ENCODE measurements at places on chromosomes 11 and 22. TPM values are rescaled to one million over a fixed set of nuclear protein-coding genes. Genes with fewer than 3 reads are reported as not detected.

GRCh38 chr11:2748061-2748813 is 48.4 kb upstream of the KCNQ1OT1 start:
- DNase-seq: no peak

DNA sequence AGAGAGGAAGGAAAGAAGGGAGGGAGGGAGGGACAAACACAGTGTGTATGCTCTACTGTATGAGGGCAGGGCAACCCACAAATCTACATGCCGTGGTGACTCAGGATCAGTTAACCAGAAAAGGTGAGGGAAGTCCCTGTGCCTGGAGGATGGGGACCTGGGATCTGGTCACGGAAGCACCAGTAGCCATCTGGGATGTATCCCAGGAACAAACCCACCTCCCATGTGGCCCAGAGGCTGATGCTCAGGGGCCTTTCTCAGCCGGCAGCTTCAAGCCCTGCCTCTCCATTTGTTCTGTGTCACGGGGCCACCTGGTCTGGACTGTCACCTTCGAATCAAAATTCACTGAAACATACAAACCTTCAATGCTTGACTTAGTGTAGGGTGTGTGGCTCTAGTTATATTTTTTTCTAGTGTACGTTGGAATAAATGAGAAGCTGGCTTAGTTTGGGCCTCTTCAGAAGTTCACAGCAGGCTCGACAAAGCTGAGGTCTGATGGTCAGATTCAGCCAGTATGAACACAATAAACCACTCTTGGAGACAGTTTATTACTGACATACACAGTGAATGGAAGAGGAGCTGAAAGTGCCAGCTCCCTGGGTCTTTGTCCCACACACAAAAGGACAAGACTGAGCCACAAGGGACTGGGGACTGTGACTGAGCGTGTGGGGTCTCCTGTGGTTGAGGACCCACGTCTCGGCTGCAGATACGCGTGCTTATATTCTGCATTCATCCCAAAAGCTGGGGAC is 23.5 kb upstream of the RTL6 start:
- DNase-seq: no peak

OR52H1 gene
- total RNA-seq: 0.37 TPM

DNA sequence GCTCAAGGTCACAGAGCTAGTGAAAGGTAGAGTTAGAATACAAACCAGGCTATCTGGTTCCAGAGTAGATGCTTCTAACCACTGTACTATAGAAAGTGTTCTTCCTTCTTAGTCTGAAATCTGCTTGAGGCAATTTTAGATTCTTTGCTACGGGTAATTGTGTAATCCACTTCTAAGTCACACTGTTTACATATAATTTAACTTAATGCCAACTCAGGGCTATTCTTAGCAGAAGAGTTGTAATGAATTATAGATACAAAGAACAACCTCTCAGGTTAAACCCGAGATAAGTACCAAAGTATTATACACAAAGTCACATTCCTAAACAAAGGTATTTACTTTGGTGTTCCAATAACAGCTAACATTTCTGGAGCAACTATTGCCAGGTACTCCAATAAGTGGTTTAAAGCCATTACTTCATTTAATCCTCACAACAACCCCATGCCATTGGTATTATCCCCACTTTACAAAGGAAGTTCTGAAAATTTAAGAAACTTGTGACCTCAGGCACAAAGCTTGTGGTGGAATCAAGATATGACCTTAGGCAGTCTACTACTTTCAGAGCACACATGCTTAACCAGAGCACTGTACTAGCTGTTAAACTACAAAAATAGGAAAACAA is 31.1 kb upstream of the DDI1 start:
- no peak for DNase-seq

GRCh38 chr22:38271927-38272372 is 860 bp downstream of the TMEM184B start:
- DNase-seq: no peak

OTUB1 gene
- total RNA-seq: 78.6 TPM

CCDC188 gene
- 0.44 TPM for total RNA-seq

POLDIP3 gene
- total RNA-seq: 81.0 TPM

DNA sequence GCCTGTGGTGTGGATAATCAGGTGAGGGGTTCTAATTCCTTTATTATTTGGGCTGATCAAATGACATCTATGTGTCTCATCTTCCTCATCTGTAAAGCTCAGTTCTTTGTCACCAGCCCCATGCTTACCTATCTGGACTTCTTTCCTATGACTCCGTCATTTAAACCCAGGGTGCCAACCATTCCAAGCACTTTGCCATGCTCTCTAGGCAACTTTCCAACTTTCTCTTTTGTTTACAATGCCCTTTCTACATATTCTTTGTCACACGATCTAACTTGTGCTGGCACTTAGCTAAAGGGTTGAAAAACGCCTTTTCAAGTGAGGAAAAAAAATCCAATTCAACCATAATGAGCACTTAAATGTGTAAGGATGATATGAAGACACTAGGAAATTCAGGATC is 27.9 kb downstream of the EXPH5 start:
- no peak for DNase-seq

OR52B6 gene
- not detected for total RNA-seq

DNA sequence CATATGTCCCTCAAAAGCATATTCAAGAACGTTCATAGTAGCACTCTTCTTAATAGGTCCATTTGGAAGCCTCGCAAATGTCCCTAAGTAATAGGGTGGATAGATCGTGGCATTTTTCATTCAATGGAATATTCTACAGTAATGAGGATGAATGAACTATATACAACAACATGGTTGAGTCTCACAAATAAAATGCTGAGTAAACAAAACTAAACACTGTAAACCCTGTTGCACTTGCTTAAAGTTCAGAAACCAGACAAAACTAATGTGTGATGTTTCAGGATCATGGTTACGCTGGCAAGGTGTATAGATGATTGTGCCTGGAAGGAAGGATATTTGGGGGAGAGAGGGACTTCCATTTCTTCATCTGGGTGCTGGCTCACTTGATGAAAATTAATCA is 90.4 kb upstream of the RASSF10 start:
- DNase-seq: no peak

DTX4 gene
- total RNA-seq: 1.0 TPM

DNA sequence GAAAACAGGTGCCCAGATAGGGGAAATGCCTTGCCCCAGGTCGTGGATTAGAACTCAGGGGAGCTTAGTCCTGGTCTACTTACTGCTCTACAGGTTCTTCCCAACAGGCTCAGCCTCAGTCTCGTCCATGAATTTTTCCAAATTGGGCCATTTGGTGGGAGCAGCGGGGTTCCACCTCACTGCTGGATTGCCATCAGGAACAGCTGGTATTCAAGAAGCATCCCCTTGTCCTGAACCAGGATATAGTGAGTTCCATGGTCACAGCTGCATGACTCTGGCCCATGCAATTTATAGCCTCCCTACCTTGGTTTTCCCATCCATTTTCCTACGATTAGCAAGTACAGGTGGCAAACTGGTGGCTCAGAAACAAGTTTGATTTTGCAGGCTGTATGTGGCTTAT is 6.6 kb upstream of the UBE2L6 start:
- no peak for DNase-seq
